ENCODE measurements at places on chromosomes 2 and 18.

- no peak overlapping the region for H3K4me3 ChIP-seq
- H3K4me1 ChIP-seq, result no peaks in the 10 kb centered on the region
- H3K36me3 ChIP-seq, result no peaks in the 10 kb centered on the region
- no peak for DNase-seq
These were observed 156.7 kb downstream of the GALNT14 start for GRCh38 chr2:30981510-30981909.

- peak overlapping the region; percentile 58 for H3K27ac ChIP-seq
- H3K36me3 ChIP-seq, result no peaks in the 10 kb centered on the region
- peak; percentile 91 for DNase-seq
- H3K4me1 ChIP-seq, result peaks cover 16% of the 10 kb centered on the region
- no peaks in the 10 kb centered on the region for H3K27me3 ChIP-seq
These were observed 1.8 kb upstream of the NFATC1 start for GRCh38 chr18:79393635-79394533.

GRCh38 chr2:217944366-217944765 lies 58.4 kb downstream of the TNS1 start:
- no peaks in the 10 kb centered on the region for H3K36me3 ChIP-seq
- peaks cover 11% of the 10 kb centered on the region for H3K4me1 ChIP-seq
- no peak for DNase-seq
- H3K4me3 ChIP-seq, result no peak overlapping the region

- no peaks in the 10 kb centered on the region for H3K4me1 ChIP-seq
- H3K27ac ChIP-seq, result no peak overlapping the region
- H3K4me3 ChIP-seq, result no peak overlapping the region
- DNase-seq, result no peak
- no peaks in the 10 kb centered on the region for H3K36me3 ChIP-seq
- H3K27me3 ChIP-seq, result no peaks in the 10 kb centered on the region
These were observed 24.9 kb upstream of the BZW1 start for GRCh38 chr2:200786826-200787225.

DNA sequence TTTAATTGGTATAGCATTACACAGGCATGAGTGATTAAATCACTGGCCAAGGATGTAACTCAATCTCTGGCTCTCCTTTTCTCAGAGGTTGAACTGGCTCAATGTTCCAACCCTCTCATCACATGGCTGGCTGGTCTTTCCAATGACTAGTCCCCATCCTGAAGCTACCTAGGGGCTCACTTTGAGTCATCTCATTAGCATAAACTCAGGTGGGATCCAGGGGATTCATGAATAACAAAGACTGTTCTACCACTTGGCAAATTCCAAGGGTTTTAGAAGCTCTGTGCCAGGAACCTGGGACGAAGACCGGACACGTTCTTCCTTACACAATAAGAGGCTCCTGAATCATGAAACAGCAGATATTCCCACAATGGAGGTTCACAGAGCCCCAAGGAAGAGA lies 145.0 kb upstream of the SPATS2L start:
- peaks cover 7% of the 10 kb centered on the region for H3K4me1 ChIP-seq
- H3K27ac ChIP-seq, result no peak overlapping the region
- H3K36me3 ChIP-seq, result no peaks in the 10 kb centered on the region
- no peak overlapping the region for H3K4me3 ChIP-seq
- no peak for DNase-seq

- no peaks in the 10 kb centered on the region for H3K36me3 ChIP-seq
- no peaks in the 10 kb centered on the region for H3K27me3 ChIP-seq
- DNase-seq, result no peak
- H3K4me3 ChIP-seq, result no peak overlapping the region
These were observed 101.5 kb upstream of the GALNT5 start for GRCh38 chr2:157155992-157156391.

DNA sequence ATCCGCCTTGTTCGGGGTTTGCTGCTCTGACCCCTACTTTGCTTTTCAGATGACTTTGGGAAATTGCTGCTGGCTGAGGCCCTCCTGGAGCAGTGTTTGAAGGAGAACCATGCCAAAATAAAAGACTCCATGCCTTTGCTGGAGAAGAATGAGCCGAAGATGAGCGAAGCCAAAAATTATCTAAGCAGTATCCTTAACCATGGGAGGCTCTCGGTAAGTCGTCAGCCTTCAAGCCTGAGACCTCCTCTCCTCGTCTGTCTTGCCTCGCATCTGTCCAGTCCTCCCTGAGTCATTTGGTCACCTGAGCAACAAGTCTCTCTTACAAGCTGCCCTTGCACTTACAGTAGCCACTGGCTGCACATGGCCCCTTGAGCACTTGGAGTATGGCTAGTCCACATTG lies 34.7 kb upstream of the MCFD2 start:
- no peaks in the 10 kb centered on the region for H3K27me3 ChIP-seq
- no peak overlapping the region for H3K27ac ChIP-seq
- no peak overlapping the region for H3K4me3 ChIP-seq
- H3K36me3 ChIP-seq, result no peaks in the 10 kb centered on the region
- DNase-seq, result no peak
- no peaks in the 10 kb centered on the region for H3K4me1 ChIP-seq

DNA sequence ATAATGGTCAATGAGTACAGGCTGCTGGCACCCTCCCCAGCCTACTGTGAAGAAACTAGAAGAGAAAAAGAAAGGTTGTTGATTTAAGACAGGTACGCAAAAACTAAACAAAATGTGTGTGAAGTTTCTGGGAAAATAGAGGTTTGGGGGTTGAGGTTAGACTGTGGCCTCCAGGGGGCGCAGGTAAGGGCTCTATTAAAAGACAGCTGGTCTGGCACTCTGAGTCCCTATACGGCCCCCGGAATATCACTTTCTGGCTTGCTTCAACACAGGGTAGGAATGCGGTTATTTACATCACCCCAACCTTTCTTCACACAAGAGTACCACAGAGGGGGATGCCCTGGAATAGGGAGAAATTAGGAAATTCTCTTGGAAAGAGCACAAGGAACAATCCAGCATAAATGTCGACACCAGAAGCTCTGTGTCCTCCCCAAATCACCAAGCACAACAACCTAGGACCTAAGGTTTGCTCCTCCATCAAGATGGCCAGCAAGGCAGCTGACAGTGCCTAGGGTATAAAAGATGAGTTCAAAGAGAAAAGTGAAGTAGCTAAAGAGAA lies 480.8 kb upstream of the KLHL29 start:
- peak; percentile 44 for DNase-seq
- peaks cover 27% of the 10 kb centered on the region for H3K27me3 ChIP-seq
- H3K4me1 ChIP-seq, result no peaks in the 10 kb centered on the region
- no peak overlapping the region for H3K4me3 ChIP-seq
- no peak overlapping the region for H3K27ac ChIP-seq

DNA sequence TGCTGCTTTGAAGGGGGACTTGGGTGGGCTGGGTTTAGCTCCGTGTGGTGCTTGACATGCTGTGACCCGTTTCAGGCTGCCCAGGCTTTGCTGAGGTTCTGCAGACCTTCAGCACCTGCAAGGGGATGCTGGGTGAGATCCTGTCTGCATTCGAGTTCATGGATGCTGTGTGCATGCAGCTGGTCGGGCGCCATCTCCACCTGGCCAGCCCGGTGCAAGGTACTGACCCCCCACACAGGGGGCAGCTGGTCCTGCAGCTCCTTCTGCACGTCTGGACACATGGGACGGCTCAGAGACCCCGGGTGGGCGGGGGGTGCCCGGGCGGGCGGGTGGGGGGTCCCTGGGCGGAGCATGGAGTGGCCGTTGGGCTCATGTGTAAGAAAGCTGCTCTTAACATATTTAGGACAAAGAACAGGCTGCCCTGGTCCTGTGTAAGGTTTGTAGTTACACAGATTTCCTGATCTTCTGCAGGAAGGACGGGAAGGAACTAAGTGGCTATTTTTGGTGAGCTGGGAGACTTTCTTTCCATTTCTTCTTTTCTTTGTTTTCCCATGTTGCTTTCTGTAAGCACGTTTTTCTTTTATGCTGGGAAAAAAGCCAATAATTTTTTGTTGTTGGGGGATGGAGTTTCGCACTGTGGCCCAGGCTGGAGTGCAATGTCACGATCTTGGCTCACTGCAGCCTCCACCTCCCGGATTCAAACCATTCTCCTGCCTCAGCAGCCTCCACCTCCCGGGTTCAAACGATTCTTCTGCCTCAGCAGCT lies 15.8 kb downstream of the D2HGDH start:
- no peak overlapping the region for H3K27ac ChIP-seq
- peaks cover 22% of the 10 kb centered on the region for H3K36me3 ChIP-seq

GRCh38 chr2:241109210-241110088 lies 7.4 kb upstream of the MTERF4 start:
- H3K4me1 ChIP-seq, result no peaks in the 10 kb centered on the region
- no peak overlapping the region for H3K27ac ChIP-seq

- no peaks in the 10 kb centered on the region for H3K4me1 ChIP-seq
- no peaks in the 10 kb centered on the region for H3K36me3 ChIP-seq
These were observed 48.9 kb downstream of the CDH2 start for GRCh38 chr18:28127763-28128658.

GRCh38 chr2:46024146-46024779 lies 272.9 kb upstream of the EPAS1 start:
- H3K27ac ChIP-seq, result no peak overlapping the region
- no peak for DNase-seq
- no peaks in the 10 kb centered on the region for H3K4me1 ChIP-seq
- no peaks in the 10 kb centered on the region for H3K27me3 ChIP-seq

DNA sequence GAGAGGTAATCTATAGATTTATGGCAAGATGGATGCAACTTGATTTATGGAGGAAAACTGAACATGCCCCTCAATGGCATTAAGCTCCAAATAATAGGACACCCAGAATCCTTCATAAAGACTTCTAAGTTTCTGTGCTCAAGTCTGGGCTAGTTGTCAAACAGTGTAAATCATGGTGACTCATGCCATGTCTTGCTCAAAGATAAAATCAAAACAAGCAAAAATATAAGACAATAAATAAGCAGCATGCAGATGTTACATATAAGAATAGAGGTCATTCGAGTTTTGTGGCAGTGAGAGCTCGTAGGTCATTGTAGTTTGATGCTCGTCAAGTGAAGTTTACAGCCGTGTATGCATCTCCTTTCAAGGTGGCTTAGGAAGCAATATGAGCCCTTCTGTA lies 403.2 kb downstream of the THSD7B start:
- H3K27me3 ChIP-seq, result no peaks in the 10 kb centered on the region
- no peak overlapping the region for H3K4me3 ChIP-seq
- H3K4me1 ChIP-seq, result no peaks in the 10 kb centered on the region
- no peaks in the 10 kb centered on the region for H3K36me3 ChIP-seq

- H3K27ac ChIP-seq, result no peak overlapping the region
These were observed 12.6 kb downstream of the PPP1R1C start for GRCh38 chr2:181998041-181998835.

DNA sequence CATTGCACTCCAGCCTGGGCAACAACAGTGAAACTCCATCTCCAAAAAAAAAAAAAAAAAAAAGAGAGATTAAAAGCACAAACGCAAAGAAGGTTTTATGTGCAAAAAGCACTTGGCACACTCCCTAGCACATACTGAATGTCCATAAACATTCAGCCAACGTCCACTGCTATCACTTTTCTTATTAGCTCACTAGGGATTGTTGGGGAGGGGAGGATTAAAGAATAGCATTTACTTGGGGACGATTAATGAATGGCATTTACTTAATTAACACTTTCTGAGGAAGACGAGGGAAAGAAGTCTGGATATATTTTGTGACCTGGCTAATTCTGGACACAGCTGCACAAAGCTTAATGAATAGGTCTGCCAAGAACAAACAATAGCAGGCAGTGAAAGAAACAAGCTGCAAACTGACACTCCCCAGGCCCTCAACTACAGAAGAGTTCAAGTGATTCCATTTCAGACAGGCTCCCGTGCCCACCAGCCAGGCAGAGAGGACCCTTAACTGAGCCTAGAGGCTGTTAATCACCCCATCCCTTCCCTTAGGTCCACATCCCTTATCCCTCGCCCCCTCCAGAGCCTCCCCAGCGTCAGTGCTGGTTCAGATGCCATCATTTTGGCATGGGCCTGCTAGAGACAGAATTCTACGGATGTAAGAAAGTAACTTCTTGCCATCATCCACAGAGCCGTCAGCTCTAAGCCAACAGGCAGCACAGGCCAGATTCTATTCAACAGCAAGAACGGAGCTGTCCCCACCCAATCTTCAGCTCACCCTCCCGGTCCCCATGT lies 7.4 kb downstream of the CYB5A start:
- DNase-seq, result no peak
- H3K27ac ChIP-seq, result no peak overlapping the region
- H3K4me1 ChIP-seq, result no peaks in the 10 kb centered on the region
- H3K4me3 ChIP-seq, result no peak overlapping the region
- no peaks in the 10 kb centered on the region for H3K27me3 ChIP-seq

- H3K27me3 ChIP-seq, result no peaks in the 10 kb centered on the region
- no peak overlapping the region for H3K27ac ChIP-seq
- no peak for DNase-seq
- H3K36me3 ChIP-seq, result no peaks in the 10 kb centered on the region
These were observed 78.5 kb downstream of the RBM43 start for GRCh38 chr2:151182899-151183809.

GRCh38 chr18:9433671-9434121 lies 41.6 kb upstream of the RALBP1 start:
- H3K27ac ChIP-seq, result no peak overlapping the region
- DNase-seq, result no peak
- H3K27me3 ChIP-seq, result no peaks in the 10 kb centered on the region
- H3K4me1 ChIP-seq, result peaks cover 4% of the 10 kb centered on the region
- no peak overlapping the region for H3K4me3 ChIP-seq

- DNase-seq, result no peak
- H3K4me1 ChIP-seq, result no peaks in the 10 kb centered on the region
- no peak overlapping the region for H3K4me3 ChIP-seq
- no peak overlapping the region for H3K27ac ChIP-seq
- no peaks in the 10 kb centered on the region for H3K27me3 ChIP-seq
These were observed 41.6 kb downstream of the ANKRD44 start for GRCh38 chr2:197268786-197269584.

- no peak for DNase-seq
- H3K27me3 ChIP-seq, result no peaks in the 10 kb centered on the region
- no peak overlapping the region for H3K4me3 ChIP-seq
- no peaks in the 10 kb centered on the region for H3K36me3 ChIP-seq
- H3K27ac ChIP-seq, result no peak overlapping the region
- H3K4me1 ChIP-seq, result no peaks in the 10 kb centered on the region
These were observed 623.5 kb downstream of the EPHA4 start for GRCh38 chr2:220948579-220948978.

DNA sequence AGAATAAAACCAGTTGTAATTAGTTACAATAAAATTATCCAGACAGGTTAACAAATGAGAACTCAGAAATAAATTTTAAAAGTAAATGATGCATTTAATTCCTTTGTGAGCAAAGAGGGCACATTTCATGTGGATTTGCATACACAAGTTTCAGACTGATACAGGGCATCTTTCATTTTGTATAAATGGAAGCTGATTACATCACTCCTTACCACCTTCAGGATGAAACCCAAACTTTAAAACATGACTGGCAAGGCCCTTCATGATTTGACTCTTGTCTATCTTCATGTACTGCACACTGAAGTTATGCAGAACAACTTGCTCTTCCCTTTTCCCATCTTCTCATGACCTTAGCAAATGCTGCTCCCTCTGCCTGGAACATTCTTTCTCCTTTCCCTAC lies 26.9 kb downstream of the EFEMP1 start:
- no peak overlapping the region for H3K4me3 ChIP-seq
- H3K4me1 ChIP-seq, result peaks cover 20% of the 10 kb centered on the region
- no peaks in the 10 kb centered on the region for H3K27me3 ChIP-seq
